Neural crest cell (in vitro differentiated cells): ENCODE measurements at places on chromosomes 11 and 22.

- DNase-seq, result no peak
Observed at GRCh38 chr11:45411228-45411946, 125.2 kb upstream of the SYT13 start.

DNA sequence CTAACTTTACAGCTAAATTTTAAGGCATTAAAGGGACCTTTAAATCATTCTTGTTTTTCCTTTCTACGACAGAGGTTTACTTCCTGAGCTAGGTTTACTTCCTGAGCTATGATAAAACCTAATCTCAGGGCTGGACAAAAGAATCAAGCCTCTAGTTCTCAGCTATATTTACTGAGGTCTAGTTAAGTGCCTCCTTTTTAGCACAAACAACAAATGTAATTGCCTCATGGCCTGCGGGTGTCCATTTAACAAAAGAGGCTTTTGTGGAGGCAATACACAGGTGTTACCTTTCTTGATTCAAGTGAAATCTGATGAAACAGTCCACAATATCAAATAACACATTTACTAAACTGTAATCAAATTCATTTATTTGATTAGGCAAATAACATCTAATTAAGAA lies 67.3 kb downstream of the IMMP1L start:
- no peak for DNase-seq

- DNase-seq, result no peak
Observed at GRCh38 chr11:36458129-36458915, 51.8 kb downstream of the TRAF6 start.

GRCh38 chr11:69250186-69251056 lies 43.5 kb upstream of the MYEOV start:
- DNase-seq, result no peak

DNA sequence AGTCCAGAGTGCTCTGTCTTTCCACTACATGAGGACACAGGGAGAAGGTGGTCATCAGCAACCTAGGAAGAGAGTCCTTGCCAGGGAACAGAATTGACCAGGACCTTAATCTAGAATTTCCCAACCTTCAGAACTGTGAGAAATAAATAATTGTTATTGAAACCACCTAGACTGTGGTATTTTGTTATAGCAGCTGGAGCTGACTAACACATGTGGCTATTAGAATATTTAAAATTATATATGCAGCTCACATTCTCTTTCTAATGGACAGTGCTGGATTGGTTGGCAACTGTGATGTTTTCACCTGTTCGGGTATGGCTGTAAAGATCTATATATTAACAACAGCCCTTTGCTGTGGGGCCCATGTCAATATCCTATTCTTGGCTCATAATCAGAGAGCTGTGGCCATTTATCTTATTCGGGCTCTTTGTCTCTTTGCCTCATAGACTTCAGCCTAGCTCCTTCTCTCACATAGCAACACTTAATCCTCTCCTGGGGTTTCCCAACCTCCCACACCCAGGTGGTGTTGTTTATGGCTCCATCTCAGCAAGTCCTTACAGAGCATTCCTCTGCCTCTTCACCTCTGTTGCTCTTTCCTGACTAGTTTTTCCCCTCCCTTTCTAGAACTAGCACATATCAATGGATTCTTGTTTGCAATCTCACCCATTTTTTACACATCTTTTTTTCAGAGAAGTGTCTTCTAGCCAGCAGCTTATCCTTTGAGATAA lies 46.4 kb upstream of the AMOTL1 start:
- DNase-seq, result no peak

DNA sequence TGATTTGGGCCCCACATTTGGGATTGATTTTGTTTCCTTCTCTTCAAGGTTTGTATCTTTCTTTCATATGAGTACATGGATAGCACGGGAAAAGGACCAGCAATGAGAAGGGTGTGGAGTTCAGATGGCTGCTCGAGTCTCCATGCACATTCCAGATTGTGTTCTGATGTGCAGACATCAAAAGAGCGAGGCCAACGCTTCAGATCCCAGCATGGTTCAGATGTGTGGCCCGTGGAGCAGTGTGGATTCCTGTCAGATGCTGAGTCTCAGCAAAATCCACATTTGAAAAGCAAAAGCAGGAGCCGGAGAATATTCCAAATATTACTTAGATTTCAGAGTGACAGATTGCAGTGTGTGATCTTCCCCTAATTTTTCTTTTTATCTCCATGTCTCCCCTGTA lies 219.4 kb downstream of the DBX1 start:
- no peak for DNase-seq

DNA sequence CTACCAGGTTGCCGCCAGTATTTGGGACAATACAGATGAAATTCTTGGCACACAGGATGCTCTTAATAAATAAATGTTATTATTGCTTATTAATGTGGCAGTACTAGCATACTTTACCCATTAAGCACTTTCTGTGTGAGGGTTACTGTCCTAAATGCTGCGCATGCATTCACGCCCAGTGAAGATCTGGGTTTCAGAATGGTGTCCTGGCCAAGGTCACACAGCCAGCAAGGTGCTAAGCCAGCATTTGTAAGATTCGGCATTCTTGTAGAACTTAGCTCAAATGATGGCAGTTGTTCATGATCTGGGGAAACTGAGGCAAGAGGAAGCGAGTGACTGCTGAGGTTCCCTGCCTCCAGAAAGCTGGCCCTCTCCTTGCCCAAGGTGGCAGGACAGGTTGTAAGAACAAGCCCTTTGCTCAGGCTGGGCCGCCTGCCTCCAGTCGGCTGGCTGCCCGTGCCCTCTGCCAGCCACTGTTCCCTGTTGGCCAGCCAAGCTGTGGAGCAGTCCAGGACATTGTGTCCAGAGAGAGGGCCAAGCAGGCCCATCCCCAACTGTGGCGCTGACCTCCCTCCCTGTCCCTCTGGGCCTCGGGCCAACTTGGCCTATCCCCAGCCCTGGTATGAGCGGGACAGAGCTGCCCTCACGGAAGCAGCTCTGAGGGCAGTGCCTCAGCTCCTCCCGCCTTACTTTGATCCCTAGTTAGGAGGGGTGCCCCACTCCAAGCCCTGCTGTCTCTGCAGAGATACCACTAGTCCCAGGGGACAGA lies 28.8 kb downstream of the TOB2 start:
- DNase-seq, result no peak

DNA sequence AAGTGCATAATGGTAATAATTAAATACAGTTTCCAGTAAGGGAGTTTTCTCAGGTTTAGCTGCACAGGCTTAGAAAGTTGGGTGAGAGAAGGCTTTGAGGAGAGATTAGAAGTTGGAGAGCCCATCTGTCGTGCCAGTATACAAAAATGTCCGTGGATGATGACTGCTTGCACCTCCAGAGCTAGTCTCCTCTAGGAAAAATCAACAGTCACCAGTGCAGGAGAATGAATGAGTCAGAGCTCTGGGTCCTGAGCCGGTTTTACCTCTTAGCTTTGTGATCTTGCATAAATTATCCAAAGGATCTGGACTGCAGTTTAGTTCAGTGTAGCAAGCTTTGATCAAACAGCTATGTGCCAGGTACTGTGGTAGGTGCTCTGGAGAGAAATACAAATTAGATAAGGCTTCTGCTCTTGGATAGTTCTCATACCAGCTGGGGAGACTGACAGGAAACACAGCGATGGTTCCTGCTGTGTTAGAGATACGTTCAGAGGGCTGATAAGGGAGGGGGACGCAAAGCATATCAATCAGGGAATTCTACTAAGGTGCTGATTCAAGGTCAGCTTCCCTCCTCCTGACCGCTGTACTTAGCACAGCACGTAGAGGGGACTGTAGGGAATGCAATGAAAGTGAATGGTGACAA lies 125.9 kb downstream of the TEAD1 start:
- DNase-seq, result no peak

GRCh38 chr11:108085672-108086071 lies 35.7 kb upstream of the ACAT1 start:
- DNase-seq, result no peak

DNA sequence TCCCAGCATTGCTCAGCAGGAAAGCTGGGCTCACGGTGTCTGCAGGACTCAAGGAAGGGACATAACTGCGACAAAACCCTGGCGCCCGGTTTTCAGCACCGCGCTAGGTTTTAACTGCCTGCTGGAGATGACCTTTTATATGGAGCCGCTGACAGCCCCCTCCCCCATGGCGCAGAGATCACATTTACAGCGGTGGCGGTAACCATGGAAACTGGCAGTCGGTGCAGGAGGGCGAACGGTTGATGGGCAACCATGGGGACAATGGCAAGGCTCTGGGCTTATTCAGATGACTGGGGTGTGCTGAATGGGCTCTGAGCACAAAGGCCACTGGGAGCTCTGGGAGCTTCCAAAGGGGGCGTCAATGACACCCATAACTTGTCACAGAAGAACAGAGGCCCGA lies 37.2 kb downstream of the CELSR1 start:
- peak; percentile 75 for DNase-seq
